ENCODE measurements at places on chromosomes 13 and 19. TPM values are rescaled to one million over a fixed set of nuclear protein-coding genes. Genes with fewer than 3 reads are reported as not detected.

Gene KLK7
- not detected for polyA plus RNA-seq

Gene DACH1
- polyA plus RNA-seq = not detected

Gene CFAP97D2
- polyA plus RNA-seq = not detected

Gene IL4I1
- 0.23 TPM for polyA plus RNA-seq

Gene ADGRE1
- polyA plus RNA-seq = 1.1 TPM

Gene FBN3
- not detected for polyA plus RNA-seq

Gene C1QTNF9B
- polyA plus RNA-seq = not detected

Gene LHB
- polyA plus RNA-seq = not detected

Gene ZNF649
- polyA plus RNA-seq = 8.4 TPM

Gene CPB2
- not detected for polyA plus RNA-seq

Gene MAMSTR
- 0.40 TPM for polyA plus RNA-seq

Gene HIPK4
- polyA plus RNA-seq = not detected

Gene KANK3
- polyA plus RNA-seq = 0.96 TPM

Gene ZNF626
- 11.8 TPM for polyA plus RNA-seq

Gene PPM1N
- polyA plus RNA-seq = 2.5 TPM

Gene SYT5
- not detected for polyA plus RNA-seq

Gene MED4
- 129 TPM for polyA plus RNA-seq

Gene LRRC8E
- polyA plus RNA-seq = not detected

Gene CBLC
- polyA plus RNA-seq = not detected

Gene SERTM1
- polyA plus RNA-seq = not detected

Gene ZNF729
- not detected for polyA plus RNA-seq

Gene ZNF99
- polyA plus RNA-seq = not detected

Gene FCER2
- 4.5 TPM for polyA plus RNA-seq

Gene KLK10
- polyA plus RNA-seq = not detected

Measured in CD4-positive, CD25-positive, alpha-beta regulatory T cell (primary cell).